ENCODE measurements at places on chromosomes 11 and 22.

DNA sequence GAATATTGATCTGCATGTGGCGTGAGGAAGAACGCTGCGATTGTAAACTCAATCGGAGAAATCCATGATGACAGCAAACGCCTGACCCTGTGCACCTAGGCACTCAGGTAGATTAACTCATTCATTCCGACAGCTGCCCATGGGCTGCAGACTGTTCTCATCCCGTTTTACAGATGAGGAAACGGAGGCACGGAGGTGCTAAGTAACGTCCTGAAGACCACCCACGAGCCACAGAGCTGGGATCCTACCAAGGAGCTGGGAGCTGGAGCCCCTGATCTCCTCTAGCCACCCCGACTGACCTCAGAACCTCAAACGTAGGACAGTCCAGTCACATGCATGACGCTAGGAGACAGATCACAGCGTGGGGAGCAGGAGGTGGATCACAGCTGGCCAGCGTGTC is 1092.7 kb downstream of the BRD1 start:
- no peak for DNase-seq

DNA sequence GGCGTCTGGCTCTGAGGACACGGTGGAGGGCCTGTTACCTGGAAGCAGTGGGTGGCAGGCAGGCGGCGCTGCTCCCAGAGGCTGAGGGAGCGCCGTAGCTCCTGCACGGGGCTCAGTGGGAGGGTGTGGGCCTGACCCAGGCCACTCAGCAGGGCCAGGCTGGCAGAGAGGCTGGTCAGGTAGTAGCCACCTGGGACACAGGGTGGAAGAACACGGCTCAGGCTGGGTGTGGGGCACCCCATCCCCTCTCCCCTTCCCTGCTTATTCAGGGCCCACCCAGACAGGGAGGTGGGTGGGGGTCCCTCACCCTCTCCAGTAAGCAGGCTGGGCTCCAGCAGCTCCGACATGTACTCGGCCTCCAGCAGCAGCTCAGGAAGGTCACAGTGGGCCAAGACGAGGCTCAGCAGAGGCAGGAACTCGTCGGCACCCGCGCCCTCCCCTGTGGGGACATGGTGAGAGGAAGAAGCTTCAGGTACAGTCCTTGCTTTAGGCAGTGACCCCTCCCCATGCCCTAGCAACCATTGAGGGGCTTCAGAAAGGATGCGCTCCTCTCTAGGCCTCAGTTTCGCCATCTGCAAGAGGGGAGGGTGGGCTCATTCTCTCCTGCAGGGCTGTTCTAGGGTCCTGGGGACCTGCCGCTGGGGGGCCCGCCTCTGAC is 2.9 kb downstream of the RIN1 start:
- DNase-seq: no peak

DNA sequence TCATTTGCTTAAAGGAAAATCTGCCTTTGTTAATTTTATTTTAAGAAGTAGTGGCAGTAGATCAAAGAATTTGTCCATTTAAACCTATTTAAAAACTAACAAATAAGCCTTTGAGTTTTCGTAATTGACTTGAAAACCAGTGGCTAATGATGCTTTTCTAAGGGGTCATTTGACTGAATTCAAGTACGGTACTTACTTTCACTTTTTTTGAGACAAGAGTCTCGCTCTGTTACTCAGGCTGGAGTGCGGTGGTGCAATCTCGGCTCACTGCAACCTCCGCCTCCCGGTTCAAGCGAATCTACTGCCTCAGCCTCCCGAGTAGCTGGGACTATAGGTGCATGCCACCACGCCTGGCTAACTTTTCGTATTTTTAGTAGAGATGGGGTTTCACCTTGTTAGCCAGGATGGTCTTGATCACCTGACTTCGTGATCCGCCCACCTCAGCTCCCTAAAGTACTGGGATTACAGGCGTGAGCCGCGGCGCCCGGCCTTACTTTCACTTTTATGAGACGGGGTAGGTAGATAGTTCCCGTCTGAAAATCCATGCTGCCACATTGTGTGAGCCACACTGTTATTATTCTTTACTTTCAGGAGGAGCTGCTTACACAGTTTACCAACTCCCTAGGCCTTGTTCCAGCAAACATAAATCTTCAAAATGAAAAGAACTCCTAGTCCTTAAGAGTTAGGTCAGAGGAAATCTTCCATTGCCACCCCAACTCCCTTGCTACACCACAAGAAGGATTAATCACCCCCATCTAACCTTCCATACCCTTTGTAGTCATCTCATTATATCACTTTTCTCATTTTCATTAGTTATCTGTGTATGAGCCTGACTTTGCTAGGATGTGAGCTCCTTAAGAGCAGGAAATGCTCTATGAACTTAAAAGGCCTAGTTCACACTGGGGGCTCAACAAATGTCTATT is 926.6 kb upstream of the CCDC90B start:
- DNase-seq: no peak

- no peak for DNase-seq
Observed at GRCh38 chr11:107697291-107697690, 14.6 kb downstream of the SLN start.

GRCh38 chr11:132982772-132983640 is 549.3 kb downstream of the OPCML start:
- no peak for DNase-seq

- no peak for DNase-seq
Observed at GRCh38 chr11:72226701-72227100, 2.1 kb downstream of the INPPL1 start.

- no peak for DNase-seq
Observed at GRCh38 chr11:43992834-43993637, 50.6 kb downstream of the C11orf96 start.

GRCh38 chr11:607971-608659 is 7.6 kb downstream of the IRF7 start:
- DNase-seq: no peak
